NCI-H524 (cell line): ENCODE measurements at places on chromosomes 7 and 10.

DNA sequence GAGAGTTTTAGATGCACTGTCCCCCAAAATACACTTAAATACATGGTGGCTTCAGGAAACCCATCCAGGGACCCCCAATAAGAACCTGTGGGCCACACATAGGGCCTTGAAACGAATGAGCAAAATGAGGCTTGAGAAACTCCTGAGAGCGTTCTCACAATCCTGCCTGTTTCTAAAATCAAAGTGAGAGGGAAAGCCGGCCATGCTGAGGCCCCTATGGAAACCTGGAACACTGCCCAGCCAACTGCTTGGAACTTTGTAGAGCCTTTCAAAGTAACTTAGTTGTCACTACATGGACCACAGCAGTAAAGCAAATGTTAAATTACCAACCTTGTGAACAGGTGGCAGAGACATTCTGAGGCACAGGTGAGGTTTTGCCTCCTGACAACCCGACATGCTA is 13.4 kb downstream of the SGMS1 start:
- no peak for DNase-seq

- no peak for DNase-seq
Observed at GRCh38 chr10:1208366-1209311, 152.5 kb downstream of the WDR37 start.

DNA sequence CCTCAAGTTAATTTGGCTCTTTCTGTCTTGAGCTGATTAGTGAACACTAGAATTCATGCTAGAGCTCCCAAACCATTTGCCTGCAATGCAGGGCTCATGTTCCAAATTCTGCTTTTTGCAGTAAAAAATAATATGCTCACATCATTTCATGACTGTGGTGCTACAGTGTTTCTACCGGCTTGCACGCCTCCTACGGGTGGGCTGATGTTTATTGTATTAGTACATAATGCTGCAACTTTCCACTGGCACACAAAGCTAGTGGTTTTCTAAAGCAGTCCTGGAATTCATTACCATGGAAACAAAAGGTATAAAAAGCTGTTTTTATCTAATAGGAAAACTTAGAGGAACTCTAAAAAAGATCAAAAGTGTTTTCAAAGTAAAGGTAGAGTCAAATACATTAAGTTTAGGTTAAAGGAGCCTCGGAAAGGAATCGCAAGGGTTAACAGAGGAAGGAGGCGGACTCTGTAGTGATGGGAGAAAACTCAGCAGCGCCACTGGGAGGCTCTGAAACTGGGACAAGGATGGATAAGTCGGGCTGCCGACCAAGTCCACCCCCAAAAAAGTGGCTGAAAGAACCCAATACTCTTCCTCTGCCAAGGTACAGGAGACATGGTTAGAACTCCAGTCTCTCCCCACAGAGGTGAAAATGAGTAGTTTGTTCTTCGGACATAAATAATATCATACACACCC is 25.9 kb downstream of the GRM8 start:
- DNase-seq, result no peak

- DNase-seq, result no peak
Observed at GRCh38 chr7:94567396-94567795, 57.8 kb downstream of the CASD1 start.

GRCh38 chr7:121874298-121874697 is 1.3 kb downstream of the PTPRZ1 start:
- no peak for DNase-seq

DNA sequence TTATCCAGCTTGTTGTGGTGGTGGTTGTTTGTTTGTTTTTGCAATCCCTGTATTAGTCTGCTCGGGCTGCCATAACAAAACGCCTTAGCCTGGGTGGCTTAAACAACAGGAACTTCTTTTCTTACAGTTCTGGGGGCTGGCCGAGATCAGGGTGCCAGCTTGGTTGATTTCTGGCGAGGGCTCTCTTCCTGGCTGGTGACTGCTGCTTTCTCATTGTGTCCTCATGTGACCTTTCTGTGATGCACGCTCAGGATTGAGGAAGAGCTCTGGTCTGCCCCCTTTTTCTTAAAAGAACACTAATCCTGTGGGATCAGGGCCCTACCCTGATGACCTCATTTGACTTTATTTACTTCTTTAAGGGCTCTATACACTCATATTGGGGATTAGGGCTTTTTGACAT is 107.1 kb upstream of the NRP1 start:
- no peak for DNase-seq

DNA sequence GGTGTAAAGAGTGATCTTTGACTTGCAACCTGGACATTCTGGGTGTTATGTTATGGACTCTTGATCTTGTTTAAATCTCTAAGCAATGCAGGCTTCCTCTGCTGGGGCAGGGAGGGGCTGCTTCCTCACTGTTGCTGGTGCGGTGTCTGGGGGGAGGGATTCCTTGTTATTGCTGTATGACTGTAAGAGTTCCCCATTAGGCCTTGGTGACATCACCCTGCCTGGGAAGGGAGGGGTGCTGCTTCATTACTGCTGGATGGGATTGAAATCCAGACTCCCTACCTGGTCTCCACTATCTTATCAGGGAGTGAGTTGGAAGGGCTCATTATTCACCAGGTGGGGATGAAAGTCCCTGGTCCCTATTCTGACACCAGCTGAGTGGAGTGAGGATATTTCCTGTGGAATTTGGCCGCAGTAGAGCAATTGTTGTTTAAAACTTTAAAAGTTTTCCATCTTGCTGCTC is 8.8 kb downstream of the OGDH start:
- no peak for DNase-seq

DNA sequence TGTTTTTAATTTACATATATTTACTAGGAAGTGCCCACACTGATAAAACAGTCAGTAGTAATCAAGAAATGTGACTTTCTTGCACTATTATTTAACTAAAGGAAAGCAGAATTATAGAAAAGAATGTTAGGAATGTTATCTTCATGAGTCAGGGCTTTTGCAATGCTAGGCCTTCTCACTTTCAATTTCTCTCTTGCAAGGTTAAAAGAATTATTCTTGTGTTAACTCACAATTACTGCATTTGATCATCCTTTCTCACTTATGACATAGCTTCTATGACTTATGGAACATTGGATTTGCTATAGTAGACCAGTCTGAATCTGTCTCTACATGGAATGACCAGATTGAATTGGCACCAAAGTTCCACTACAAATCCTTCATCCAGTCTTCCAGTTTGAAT is 192.4 kb downstream of the SDK1 start:
- DNase-seq, result no peak

DNA sequence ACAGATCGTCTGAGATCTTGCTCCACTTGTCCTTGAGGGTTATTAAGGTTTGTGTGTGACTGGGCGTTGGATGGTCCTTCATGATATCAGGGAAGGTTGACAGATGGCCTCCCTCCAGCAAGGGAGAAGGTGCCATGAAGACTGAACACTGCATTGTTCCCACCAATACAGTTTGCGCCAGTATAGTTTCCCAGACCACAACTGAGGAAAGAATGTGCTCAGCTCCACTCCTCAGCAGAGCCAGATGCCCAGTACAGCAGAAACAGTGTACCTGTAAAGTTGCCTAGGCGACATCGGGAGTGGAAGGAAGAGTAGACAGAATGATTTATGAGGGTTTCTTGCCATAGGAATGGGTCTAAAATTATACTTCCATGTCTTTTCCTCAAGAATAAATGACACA is 137.5 kb downstream of the ST7 start:
- peak; percentile 89 for DNase-seq

DNA sequence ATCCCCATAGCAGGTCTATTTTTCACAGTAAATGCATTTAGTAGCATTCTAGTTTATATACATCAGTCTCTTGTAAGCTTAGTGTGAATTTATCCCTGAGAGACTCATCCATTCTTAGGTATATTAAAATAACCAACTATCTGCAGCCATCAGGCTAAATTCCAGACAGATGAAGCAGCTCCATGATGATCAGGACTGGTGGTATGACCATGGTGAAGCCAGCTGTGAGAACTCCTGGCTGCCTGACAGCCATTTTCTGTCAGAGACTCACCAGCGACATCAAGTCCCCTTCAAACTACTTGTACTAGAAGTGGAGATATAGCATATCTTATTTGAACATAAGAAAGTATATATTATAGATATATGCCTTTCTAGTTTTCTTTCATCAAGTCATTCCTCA is 70.3 kb upstream of the GSDME start:
- no peak for DNase-seq

GRCh38 chr10:103241262-103242011 is 4.2 kb upstream of the RPEL1 start:
- DNase-seq, result no peak

DNA sequence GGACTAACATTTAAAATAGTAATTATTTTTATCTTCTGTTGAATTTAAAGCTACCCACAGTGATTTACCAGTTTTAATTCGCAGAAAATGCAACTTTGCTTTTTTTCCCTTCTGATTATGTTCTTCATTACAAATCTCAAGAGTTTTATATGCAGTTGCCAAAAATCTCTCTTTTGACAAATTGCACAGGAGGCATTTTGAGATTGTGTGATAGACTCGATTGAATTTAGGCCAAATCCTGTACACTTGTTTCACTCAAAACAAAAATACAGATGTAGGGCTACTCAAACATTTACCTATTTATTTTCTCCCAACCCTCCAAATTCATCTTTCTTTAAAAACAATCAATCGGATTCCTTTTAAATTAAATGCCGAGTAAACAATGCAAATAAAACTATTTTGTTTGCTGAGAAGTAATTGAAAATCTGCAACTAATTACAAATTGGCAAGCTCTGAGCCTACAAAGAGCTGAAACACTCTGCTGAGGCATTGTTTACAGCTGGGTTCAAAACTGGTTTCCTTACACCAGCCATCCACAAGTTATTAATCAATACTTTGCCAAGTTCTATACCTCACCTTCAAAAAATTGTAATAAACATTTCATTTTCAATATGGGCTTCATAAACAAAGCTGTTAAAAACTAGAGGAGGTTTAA is 214.9 kb upstream of the TCF7L2 start:
- no peak for DNase-seq

- no peak for DNase-seq
Observed at GRCh38 chr10:117686606-117687005, 144.1 kb downstream of the EMX2 start.

GRCh38 chr10:132596742-132597279 is 59.2 kb downstream of the INPP5A start:
- DNase-seq, result no peak

GRCh38 chr10:88913127-88913526 is 33.1 kb downstream of the STAMBPL1 start:
- DNase-seq, result peak; percentile 12

DNA sequence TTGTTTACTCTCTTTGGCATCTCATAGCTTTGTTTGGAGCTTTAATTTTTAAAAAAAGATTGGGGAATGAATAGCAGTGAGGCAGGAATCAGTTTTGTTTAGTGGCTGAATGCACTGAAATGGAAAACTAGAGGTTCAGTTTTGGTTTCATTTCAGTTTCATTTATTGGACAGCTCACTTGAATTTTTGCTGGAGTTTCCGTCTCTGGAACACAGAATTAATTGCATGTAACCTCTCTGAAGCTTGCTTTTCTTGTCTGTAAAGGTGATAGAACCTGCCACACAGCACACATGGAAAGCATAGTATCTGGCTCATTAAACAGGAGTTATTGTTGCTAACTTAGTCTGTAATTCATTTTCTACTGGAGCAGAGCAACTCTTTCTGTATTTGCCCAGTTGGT is 7.1 kb downstream of the GRM8 start:
- no peak for DNase-seq

DNA sequence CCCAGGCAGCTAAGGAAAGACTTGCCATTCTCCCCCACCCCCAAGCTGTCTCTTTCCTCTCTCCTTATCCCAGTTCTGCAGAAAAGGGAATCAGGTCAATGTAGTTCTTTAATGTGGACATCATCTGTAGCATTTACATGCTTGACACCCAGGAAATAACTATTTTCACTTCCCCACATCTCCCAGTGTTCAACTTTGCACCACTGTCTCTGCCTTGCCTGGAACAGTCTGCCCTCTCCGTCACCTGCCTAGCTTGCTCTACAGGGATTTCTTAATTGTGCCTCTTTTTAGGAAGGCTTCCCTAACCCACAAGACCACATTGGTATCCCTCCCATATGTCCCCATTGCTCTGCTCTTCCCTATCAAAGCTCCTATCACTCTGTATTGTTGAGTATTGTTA is 45.9 kb upstream of the TOMM7 start:
- no peak for DNase-seq

DNA sequence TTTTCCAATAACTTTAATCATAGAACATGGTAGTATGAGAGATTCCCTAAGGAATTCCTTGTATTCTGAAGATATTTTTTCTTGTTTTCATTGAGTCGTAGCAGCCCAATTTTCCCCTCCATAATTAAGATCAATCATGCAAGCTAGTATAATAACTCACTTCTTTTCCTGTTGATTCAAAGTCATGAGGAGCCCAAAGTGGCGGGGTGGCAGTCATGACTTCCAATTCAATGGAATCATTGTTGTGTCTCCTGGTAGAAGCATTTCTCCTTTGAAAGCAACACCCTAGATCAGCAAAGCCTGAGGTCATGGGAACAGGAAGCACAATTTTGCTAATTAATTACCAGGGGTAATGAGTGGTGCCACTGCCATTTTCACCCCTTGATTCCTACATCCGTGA is 77.6 kb upstream of the MAGI2 start:
- DNase-seq, result no peak

GRCh38 chr10:76411729-76412435 is 980.5 kb downstream of the LRMDA start:
- DNase-seq, result no peak

- DNase-seq, result peak; percentile 58
Observed at GRCh38 chr10:24951201-24952142, 934 bp downstream of the PRTFDC1 start.

DNA sequence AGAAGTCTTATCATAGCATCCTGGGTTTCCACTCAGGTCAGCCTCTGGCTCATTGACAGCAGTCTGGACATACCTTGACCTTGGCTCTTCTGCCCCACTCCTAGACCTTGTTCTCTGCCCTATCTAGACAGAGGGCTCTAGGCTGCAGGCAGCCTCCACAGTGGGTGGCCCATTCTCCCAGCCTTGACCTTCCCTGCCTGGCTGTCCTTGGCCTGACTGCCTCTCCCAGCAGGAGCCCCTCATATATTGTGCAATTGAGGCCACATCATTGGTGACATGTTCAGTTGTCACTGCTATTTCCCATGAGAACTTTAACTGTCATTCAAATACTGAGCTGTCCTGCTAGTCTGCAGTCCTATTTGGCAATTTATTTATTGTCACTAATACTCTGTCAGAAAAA is 503.4 kb downstream of the PLXNA4 start:
- DNase-seq, result no peak

DNA sequence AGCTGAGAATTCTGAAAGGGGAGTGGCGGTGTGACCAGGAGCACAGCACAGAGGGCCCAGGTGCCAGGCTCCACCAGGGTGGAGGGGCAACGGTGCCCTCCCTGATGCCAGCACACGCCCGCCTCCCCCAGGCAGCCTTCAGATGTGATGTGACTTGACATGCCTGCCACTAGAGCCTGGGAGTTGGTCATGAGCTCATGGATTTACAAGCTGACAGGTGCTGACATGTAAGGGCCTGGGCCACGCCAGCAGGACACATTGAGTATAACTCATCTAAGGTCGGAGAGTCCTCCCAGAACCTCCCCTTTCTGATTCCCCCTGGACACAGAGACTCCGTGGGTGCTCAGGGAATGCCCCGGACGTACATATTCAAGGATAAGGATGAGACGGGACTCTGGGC is 74.2 kb downstream of the LSM5 start:
- DNase-seq, result no peak

- no peak for DNase-seq
Observed at GRCh38 chr7:113856010-113856409, 62.8 kb downstream of the PPP1R3A start.
